Activated CD8-positive, alpha-beta memory T cell treated with anti-CD3 and anti-CD28 coated beads for 4 hours (primary cell): ENCODE measurements at places on chromosomes 7 and 10.

GRCh38 chr7:44633254-44634186 is 27.1 kb downstream of the OGDH start:
- DNase-seq, result peak; percentile 19

GRCh38 chr7:66609176-66609575 is 19.5 kb upstream of the KCTD7 start:
- no peak for DNase-seq

GRCh38 chr7:8391353-8392062 is 41.9 kb upstream of the NXPH1 start:
- DNase-seq, result no peak

DNA sequence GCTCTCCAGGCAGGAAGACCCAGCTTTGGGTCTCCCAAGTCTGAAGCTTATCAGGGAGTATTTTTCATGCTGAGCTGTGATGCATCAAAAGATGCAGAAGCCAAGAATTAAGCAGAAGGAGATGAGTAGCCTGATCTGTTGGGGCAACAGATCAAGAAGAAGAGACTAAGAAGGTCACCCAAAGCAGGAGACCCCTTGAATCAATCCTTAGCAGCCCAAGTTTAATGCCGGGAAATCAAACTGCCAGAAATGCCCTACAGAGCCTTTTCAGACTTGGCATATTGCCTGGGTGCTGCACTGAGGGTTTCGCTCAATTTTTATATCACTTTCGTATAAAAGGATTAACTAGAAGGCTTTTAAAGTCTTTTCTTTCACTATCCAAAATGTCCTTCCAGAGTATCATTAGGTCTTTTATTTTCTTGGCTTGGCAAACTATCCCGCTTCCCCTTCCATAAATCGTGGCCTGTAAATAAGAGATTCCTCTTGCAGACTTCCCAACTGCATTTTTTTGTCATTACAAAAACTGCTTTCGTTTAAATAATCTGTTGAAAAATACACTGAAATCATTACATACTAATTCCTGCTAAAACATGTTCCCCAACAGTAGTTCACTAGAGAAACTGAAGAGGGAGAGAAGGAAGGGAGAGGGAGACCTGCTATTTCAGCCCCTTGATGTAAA is 49.0 kb upstream of the STK17A start:
- DNase-seq, result no peak

DNA sequence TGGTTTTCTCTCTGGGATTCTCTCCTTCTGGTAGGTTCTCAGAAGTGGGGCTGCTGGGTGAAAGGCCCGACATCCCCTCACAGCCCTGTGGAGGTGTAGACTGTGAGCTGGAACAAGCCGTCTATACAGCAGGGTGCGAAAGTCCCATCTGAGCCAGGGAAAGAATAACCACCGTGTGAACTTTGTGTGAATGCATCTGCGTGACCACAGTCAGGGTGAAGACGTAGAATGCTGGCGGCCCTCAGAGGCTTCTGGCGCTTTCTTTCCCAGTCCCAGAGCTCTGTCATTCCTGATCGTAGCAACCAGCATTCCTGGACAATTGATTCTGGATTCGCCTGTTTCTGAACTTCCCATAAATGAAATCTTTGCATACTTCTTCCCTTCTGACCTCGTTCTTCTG is 30.0 kb downstream of the ELFN1 start:
- no peak for DNase-seq

DNA sequence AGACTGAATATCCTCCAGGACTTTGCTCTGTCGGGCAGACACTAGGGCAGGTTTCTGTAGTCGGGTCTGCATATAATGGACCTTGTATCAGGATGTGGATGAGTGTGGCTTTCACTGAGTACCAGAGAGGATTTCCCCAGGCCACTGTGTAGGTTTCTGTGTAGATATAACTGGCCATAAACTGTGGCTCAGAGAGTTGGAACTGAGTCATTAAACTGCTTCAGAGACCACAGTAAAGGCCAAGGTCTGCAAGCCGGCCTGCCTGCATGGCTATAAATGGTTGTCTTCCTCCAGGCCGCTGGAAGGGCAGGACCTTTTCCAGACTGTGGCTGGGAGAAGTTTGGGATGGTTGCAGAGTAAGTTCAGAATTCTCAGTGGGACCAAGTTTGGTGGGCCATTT is 16.9 kb downstream of the ZNF92 start:
- DNase-seq, result no peak

DNA sequence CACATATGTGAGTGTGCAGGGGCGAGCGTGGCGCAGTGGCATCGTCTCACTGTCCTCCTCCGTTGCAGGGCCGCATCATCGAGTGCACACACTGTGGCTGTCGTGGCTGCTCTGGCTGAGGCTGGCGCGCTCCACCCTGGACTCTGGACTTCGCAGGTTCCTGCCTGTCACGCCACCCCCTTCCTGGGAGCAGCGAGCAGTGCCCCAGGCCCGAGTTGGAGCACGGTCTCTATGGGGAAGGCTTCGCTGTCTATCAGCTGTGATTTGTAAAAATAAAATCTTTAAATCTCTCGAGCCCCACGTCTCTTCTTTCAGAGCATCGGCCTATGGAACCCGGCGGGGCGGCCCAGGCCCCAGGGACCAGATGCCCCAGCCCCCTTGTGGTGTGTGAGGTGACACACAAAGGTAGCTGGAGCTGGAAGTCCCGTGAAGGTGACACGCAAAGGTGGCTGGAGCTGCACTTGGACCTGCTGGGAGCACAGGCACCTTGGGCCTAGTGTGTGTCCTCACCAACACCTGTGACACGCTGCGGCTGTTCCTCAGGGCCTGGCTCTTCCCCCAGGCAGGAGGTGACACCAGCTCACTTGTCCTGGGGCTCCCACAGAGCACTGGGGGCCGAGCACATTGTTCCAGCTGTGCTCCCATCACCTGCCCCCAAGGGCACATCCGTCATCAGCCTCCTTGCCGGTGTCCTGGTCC is 10.7 kb downstream of the BUD31 start:
- no peak for DNase-seq

DNA sequence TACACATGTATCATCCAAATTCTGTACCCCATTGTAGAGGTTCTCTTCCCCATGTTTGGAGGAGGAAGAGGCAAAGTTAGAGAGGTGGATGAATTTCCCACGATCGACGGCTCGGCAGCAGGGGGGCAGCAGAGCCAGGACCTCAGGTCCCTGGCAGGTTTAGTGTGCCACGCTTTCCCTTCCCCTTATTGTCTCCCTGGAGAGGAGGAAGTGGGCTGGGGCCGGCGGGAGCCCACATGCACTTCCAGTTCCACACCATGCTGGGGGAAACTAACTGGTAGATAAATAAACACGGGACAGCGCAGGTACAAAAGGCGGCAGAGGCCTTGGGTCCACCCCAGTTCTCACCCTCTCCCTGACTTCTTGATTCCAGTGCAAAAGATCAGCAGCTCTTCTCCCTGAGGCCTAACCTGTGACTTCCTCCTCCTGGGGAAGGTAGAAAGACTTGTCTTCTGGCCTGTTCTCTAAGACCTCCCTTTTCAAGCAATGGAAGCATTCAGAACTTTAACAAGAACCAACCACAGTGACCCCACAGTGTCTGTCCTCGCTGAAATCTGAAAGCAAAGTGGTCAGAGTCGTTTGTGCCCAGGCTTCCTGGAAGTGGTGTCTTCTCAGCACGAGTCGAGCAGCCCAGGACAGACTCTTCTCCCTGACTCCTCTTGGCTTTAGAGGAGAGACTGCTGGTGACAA is 30.5 kb upstream of the SRGN start:
- no peak for DNase-seq

- DNase-seq, result no peak
Observed at GRCh38 chr10:34791947-34792346, 23.1 kb downstream of the PARD3 start.

- no peak for DNase-seq
Observed at GRCh38 chr7:138935465-138936011, 45.7 kb downstream of the KIAA1549 start.

GRCh38 chr10:3660753-3661152 is 124.3 kb downstream of the KLF6 start:
- DNase-seq, result no peak

DNA sequence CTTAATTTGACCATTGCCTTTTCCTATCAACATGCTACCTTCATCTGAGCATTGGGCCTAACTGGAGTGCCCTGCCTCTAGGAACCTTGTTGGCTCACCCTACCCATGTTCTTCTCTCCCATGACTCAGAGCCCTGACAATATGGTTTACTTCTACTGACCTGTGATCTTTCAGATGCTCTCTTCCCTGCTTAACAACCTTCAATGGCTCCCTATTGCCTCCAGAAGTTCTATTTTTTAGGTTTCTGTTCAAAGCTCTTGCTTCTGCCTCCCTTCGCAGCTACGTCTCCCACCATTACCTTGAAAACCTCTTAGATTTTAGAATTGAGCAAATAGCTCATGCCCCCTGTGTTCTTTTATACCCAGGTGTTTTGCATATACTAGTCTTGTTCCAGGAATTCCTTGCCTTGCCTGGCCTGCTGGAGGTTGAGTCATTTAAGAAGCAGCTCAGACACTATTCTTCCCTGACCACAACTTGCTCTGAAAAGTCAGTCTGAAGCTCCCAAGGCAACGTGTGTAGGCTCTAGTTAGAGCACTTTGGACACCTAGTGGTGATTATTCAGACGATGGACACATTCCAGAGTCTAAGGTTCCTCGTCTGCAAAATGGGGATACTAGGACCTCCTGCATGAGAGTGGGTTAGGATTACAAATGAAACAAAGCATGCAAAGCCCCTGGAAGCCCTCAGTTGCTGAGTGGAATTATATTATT is 64.4 kb upstream of the EMX2 start:
- DNase-seq, result no peak

DNA sequence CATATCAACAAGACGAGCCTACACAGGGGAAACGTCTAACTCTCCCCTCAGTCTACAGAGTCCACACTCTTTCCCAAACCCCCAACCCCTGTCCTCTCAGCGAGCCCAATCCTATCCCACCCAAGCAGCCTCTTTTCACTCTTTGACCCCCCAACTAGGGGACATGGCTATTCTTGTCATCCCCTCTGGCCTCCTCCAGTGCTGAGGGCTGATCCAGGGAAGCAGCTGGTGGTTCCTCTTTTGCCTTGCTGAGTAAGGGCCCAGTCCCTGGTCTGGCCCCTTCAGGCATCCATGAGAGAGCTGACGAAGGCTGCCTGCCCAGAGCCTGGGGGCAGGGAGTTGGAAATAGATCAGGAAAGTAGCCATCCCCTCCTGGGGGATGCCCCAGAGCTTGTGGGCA is 6.4 kb downstream of the NOBOX start:
- no peak for DNase-seq

GRCh38 chr10:556971-557637 is 132.4 kb downstream of the DIP2C start:
- DNase-seq, result no peak

GRCh38 chr7:22783421-22783820 is 39.2 kb downstream of the TOMM7 start:
- no peak for DNase-seq

GRCh38 chr7:157523766-157524421 is 187.1 kb downstream of the DNAJB6 start:
- no peak for DNase-seq

GRCh38 chr10:132810807-132811700 is 25.1 kb upstream of the NKX6-2 start:
- no peak for DNase-seq

DNA sequence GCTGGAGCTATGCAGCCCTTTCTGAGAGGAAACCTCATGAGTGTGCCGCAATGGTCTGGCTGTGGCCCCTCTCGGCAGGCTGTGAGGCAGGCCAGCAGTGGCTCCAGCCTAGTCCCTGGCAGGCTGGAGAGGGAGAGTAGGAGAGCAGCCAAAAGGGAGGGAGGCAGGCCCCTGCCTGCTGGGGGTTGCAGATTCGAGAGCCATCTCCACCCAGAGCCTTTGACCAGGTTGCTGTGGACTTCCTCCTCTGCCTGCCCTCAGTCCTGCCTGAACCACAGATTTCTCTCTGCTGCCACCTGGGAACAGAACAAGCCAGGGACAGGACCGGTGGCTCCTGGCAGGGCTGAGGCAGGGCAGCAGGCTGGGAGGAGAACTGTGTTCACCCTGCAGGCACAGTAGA is 13.9 kb downstream of the PAX2 start:
- DNase-seq, result no peak

DNA sequence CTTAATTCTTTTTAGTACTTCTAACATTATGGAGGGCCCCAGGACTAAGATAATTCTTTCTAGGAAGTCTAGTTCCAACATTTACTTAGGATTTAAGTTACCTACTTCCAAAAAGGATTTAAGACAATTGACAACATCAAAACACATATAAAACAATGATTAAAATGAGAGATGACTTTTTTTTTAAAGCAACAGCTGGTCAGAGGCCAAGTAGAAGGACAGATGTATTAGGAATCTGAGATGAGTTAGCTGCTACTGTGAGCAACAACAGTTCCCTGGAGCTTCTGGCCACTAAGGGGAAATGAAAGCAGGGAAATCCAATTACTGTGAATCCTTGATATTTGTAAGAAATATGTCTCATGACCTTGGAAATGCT is 222.3 kb downstream of the PHTF2 start:
- no peak for DNase-seq

GRCh38 chr7:154686305-154686704 is 316.6 kb downstream of the PAXIP1 start:
- no peak for DNase-seq

DNA sequence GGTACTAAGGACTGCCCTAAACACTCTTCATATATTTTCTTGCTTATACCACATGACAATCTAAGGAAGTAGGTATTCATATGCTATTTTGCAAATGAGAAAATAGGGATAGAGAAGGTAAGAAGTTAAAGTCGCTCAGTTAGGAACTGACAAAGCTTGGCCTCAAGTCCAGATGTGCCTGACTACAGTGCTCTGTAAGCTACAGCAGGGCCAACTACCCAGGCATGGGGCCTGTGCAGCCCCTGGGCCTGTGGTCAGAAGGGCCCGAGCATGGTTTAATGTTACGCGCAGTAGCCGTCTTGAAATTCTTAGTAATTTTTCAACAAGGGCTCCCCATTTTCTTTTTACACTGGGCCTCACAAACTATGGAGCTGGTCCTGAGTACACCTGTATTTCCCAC is 146.2 kb downstream of the GLI3 start:
- no peak for DNase-seq

DNA sequence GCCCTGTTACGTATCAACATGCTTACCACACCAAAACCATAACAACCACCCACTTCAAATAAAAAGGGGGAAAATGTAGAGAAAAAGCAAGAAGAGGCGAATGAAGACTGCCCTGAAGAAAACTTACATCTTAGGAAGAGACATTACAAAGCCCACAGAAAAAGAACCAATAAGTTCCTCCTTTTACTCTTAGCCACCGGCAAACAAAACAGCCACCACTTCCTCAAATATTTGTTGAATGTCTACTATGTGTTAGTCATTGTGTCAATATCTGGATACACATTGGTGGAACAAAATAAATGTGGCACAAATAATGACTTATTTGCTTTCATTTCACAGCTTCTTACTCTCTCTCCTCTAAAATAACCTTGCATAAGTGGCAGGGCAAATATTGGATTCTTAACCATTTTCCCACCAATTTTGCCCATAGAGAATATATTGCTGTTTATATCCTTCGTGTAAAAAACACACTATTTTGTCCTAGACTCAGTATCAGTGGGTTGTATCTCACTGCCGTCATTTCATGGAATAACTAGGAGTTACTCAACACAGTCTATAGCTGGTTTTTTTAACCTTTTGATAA is 106.8 kb downstream of the ANK3 start:
- no peak for DNase-seq
